ENCODE measurements at places on chromosomes 7 and 10.

DNA sequence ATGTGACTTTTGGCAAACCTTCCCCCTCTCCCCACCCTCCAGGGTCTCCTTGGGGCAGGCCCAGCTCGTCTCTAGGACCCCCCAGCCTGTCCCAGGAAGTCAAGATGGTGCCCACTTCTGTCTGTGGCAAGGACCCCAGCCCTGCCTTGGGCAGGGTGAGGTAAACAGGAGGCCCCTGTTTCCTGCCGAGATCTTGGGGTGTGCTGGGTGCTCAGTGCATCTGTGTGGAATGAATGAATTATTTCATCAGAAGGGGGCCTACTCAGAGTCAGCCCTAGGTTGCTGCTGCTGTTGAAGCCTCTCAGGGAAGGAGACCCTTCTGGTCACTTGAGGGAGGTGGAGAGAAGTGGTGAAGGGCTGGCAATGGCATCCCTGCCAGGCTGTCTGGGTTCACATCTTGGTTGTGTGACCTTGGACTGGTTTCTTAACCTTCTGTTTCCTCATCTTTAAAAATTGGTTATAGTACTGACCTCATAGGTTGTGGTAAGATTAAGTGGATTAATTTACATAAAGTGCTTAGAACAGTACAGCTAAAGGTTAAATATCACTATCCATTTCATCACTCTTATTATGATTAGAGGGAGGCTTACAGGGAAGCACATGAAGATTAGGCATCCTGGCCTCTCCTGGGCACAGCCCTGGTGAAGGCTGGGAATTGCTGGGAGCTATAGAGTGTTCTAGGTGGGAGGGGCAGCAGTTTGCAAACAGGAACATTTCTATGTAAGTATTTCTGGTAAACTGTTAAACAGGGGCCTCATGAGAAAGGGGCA, 67.7 kb downstream of the ZMIZ1 start:
- DNase-seq = no peak

DNA sequence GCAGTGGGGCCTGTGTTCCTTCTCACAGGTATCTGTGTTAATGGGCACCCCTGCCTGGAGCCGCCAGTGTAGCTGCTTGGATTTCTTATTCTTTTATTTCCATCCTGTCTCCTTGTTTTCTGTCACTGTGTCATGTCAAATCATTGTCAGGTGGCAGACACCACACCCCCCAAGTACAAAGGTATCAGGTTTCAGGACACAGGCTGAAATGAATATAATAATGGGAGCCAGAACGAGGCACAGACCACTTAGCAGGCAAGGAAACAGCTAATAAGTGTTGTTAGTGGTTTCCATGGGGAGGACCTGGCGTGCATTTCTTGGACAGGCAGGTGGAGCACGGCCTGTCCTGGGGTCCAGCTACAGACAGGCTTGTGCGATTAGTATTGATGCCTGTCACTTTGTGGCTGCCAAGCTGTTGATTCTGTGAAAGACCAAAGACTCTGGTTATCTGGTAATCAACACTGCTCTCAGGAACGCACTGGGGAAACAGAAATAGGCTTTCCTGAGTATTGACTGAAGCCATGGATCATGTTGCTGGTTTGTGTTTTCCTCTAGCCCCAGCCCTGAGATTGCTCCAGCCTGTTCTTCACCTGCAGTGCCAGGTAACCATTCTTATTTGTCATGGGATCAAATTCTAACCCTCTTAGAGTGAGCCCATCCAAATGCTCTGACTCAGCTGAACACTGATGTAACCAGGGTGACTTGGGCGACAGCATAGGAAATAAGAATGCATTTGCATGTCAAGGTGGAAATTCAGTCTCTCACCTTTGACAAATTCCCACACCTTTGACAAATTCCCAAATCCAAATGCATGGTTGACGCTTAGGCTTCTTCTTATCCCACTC, 1002.0 kb downstream of the LRMDA start:
- no peak for DNase-seq

GRCh38 chr7:74282748-74283459, 6.3 kb upstream of the CLIP2 start:
- no peak for DNase-seq

- no peak for DNase-seq
These were observed 43.8 kb upstream of the RPA3 start for GRCh38 chr7:7761974-7762779.

DNA sequence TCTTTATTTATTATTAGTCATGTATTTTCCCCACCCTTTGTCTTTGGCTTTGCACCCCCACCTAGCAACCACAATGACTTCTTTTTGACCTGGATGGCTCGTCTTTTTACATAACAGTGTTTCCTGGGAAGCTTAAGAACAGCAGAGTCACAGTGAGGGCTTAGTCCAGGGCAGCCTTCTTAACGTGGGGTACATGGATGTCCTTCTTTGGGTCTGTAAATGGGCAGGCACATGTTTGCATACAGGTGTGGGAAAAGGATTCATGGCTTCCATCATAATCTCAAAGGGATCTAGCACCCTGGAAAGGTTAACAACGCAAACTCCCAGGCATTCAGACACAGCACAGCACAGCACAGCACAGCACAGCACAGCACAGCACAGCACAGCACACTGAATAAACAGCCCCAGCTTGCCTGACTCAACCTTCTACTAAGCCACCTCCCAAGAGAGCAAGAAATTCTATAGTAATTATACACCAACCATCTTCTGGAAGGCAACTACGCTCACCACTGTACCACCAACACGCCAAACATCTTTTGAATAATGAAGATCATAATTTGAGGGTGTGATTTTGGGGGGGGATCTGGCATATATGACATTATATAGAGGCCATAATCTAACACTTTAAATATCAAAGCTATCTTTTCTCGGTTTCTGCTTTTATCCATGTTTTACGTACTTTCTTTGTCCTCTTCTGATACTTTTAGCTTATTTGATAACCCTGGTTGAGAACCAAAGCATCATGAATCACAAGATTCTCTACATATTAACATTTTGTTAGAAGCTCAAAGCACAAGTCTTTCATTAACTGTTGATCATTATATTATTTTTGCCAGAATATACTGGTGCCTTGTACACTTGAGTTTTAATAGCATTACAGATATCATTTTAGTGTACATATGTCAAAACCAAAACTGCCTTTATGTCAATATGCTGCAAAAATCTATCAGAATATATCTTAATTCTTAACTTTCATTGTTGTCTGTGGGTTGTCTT, 177.2 kb upstream of the KLF14 start:
- no peak for DNase-seq

- DNase-seq = no peak
These were observed 1.5 kb upstream of the PCOLCE start for GRCh38 chr7:100600730-100601038.

DNA sequence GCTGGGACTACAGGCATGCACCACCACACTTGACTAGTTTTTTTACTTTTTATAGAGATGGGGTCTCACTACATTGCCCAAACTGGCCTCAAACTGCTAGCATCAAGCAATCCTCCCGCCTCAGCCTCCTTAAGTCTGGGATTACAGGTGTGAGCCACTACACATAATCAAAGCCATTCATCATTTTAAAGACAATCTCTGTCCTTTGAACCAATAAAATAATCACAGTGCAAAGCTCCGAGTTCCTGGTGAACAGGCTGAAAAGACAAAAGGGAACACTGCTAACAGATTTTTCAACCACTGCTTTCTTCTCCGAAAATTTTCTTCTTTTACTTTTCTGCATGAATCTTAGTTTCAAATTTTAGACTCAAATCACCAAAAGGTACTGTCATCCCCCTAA, 58.5 kb downstream of the PARD3 start:
- no peak for DNase-seq

DNA sequence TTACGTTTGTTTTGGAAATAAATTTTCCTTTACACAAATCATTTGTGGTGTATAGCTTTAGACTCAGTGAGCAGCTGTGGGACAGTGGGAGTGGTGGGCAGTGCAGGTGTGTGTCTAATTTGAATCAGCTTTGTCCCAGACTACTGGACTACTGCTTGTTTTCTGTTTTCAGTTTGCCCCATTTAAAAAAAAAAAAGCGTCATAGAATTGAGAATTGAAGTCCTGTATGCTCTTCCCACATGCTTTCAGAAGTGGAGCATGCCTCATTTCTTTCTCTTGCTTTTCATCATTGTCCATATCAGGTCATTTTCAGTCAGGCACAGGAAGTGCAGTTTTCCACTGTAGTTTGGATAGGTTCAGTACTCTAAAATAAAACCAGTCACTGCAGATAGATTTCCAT, 66.1 kb downstream of the SHH start:
- no peak for DNase-seq

GRCh38 chr7:135076882-135077281, 71.0 kb upstream of the TMEM140 start:
- DNase-seq = no peak

DNA sequence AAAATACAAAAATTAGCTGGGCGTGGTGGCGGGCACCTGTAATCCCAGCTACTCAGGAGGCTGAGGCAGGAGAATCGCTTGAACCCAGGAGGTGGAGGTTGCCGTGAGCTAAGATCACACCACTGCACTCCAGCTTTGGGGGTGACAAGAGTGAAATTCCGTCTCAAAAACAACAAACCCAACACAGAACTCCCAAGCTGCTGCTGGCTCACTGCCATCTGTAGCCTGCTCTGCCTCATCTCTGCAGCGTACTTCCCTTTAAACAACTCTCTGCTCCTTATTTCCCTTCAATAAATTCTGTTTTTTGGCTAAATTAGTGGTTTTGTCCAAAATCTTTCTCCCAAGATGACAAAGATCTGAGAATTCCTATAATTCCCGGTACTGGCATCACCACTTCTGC, 189.2 kb upstream of the GALNT17 start:
- DNase-seq = no peak

DNA sequence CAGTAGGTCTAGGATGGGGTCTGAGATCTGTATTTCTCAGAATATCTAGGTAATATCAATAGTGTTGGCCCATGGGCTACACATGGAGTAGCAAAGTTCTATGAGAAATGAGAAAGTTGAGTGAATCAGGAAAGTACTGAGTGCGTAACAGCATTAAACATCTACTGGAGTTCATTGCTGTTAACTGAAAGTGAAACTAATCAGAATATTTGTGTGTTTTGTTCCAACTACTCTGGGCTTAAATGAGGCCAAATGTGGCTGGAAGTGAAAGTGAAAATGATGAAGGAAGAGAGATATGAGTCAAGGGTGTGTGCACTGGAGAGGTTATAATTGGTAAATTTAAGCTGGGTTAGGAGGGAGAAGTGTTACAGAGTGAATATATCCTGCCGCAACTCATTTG, 46.5 kb downstream of the TMEM106B start:
- no peak for DNase-seq

DNA sequence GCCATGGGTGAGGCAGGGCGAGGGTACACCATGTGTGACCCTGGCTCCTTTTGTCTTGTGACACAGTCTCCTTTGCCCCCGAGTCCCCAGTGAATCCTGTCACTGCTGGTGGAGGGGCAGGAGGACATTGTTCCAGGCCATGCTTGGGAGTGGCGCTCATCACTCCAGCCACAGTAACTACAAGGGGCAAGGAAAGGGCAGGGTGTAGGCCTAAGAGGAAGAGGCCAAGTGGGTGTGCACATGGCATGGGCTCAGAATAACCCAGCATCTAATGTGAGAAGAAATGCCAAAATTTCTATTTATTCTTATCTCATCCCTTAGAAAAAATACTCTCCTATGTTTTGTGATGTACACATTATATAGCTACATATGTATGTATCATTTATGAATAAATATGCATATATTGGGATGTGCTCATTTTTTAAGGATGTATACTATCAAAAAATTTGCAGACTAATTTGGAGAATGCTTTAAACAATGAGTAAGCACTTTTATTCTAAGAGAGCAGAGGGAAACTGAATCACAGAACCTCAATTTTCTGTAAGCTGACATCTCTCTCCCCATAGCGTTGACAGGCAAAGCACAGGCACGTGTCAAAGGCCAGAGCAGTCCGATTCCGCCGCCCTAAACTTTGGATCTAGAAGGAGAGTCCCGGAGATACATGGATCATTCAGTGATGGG, 36.9 kb downstream of the RNF32 start:
- DNase-seq = no peak

DNA sequence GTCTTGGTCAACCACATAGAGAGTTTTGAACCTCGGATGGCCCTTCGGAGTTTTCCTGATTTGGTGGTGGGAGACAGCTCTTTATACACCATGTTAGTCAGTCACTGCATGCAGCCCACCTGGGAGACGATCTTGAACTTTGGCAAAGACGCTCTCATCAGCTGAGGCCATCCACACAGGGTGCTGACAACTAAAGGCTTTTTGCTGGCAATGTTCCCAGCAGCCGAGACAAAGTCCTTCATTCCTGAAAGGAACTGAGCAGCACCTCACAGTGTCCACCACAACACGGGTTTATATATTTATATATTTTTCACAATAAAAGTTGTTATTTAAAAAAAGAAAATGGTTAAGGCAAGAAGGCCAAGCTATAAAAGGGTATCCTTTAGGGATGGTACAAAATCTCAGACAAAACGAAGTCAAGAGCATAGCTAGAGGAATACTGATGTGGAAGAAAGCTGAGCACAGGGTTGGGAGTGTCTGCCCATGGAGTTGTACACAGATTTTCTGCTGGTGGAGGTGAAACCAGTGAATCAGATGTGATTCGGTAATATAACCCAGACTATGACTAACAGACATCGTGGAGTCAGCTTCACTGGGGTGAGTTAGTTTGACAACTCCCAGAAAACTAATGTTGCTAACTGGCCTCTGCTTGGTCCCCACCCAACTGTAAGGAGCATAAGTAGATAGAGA, 27.4 kb upstream of the CAPZA2 start:
- DNase-seq = no peak
